ENCODE measurements at places on chromosomes 1 and 21. TPM values are rescaled to one million over a fixed set of nuclear protein-coding genes. Genes with fewer than 3 reads are reported as not detected.
A peak's percentile ranks its signal among the peaks of the same experiment; 100 is the strongest.

CFAP141 gene
- not detected for total RNA-seq

COL16A1 gene
- total RNA-seq, result 23.3 TPM

DNAI4 gene
- 12.0 TPM for total RNA-seq

RGS13 gene
- total RNA-seq, result 0.31 TPM

TMCC2 gene
- total RNA-seq, result 0.27 TPM

SHCBP1L gene
- total RNA-seq, result not detected

CAPN8 gene
- total RNA-seq, result 118 TPM

PGBD2 gene
- 7.5 TPM for total RNA-seq

OPTC gene
- not detected for total RNA-seq

AQP10 gene
- not detected for total RNA-seq

LCK gene
- total RNA-seq, result 4.2 TPM

TMEM50A gene
- total RNA-seq, result 141 TPM

SCAF4 gene
- total RNA-seq, result 33.3 TPM

TMEM183A gene
- 97.1 TPM for total RNA-seq

DNA sequence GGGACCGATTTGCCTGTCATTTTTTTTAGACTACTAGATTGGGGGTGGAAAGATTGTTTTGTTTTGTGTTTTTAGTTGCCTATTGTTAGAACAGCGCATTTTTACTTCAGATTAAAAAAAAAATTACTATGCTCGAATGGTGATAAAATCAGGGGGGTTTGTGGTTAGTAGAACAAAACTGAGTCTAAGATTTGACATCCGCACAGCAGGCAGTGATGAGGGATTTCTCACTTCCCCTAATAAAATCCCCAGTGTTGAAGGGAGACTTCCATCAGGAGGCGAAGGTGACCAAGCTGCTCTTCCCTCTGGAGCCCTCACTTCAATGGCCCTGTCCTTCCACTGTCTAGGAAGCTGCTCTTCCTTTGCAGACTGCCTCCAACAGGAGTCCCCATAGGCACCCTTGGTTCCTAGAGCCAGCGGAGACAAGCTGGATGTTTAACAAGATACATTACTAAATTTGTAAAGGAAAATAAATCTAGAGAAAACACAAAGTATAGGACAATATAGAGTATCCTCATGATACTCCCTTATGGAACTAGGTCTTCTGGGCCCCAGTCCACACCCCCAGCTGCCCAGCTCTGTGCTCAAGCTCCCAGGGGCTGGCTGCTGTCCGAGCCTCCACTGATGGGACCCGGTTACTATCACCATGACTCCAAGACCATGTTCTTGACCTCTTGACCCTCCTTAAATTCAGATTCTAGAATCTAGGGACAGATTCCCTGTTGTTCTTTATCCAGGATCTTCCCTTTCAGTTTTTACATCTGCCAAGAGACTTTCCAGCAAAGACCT, 31.0 kb downstream of the TENT5C start:
- DNase-seq, result no peak

DNA sequence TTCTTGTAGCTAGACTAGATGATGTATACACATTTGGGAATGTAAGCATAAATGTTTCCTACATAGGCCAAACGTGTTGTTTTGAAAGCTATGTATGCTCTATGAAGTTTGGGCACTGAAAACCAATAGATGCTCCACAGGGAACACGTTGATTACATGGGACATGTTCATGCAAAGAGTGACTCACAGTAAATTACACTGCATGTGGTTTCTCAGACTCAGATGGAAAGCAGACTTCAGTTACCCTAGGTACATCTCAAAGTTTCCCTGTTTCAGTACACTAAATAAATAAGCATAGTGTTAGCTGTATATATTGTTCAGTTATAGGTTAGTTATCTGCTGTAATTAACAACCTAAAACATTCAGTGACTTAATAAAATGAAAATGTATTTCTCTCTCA, 301.9 kb upstream of the RUNX1 start:
- no peak for DNase-seq

- DNase-seq, result no peak
Measured at GRCh38 chr1:48592330-48592729, 120.3 kb upstream of the SPATA6 start.

DNA sequence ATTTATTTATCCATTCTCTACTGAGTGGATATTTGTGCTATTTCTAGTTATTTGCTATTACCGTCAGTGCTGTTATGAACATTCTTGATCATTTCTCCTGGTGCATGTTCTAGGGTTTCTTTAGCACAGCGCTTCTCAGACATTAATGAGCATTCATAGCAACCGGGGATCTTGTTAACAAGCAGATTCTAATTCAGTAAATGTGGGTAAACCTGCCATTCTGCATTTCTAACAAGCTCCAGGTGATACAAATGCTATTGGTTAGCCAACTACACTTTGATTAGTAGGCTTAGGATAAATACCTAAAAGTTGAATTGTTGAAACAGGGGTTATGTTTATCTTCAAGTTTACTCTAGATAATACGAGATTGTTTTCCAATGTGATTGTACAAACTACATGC, 3.3 kb upstream of the DBT start:
- DNase-seq, result no peak

DNA sequence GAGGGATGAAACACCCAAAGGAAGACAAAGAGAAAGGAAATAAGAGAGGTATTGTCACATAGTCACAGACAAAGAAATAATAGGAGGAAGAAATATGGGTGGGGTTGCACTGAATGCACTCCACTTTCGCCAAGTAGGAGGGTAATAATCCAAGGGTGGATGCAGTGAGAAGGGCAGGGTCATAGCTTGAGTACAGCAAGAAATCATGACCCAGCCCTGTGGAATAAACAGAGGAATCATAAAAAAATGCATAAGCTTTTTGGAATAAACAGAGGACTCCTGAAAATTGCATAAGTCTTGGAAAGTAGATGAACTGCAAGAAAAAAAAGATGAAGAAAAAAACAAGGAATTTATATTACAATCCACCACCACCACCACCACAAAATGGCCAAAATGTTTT, 53.1 kb upstream of the CD55 start:
- no peak for DNase-seq

- DNase-seq, result no peak
Measured at GRCh38 chr1:57470036-57470435, 46.2 kb upstream of the DAB1 start.

DNA sequence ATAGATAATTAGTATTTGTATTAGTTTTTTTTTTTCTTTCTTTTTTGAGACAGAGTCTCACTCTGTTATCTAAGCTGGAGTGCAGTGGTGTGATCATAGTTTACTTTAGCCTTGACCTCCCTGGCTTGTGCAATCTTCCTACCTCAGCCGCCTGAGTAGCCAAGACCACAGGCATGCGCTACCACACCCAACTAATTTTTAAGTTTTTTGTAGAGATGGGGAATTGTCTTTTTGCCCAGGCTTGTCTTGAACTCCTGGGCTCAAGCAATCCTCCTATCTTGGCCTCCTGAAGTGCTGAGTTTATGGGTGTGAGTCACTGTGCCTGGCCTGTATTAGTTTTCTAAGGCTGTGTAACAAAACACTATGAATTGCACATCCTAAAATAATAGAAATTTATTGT, 58.3 kb downstream of the MSH4 start:
- DNase-seq, result no peak

- DNase-seq, result no peak
Measured at GRCh38 chr1:192524223-192524622, 51.4 kb upstream of the RGS1 start.

GRCh38 chr1:226085675-226086285, 23.3 kb downstream of the H3-3A start:
- DNase-seq, result no peak

DNA sequence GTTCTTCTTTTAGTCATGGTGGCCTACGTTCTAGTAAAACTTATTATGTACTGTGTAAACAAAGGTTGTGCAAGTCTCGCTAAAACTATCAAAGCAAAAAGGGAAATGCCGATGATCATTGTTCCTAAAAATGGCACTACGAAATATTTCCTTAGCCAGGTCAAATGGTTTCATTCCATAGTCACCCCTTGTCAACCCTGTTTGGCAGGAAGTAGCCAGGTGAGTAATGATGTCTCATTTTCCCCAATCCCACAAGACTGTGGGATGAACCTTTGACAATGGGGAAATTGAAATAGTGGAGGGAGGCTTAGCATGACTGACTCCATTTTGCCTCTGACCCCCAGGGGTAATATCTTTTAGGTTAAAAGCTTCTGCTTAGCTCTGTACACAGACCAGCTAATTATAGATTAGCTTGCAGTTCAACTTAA, 5.6 kb upstream of the REN start:
- DNase-seq, result no peak

- no peak for DNase-seq
Measured at GRCh38 chr1:150628766-150629114, 672 bp downstream of the ENSA start.

GRCh38 chr1:244256086-244256676, 195.5 kb downstream of the ADSS2 start:
- DNase-seq, result no peak

GRCh38 chr1:70202173-70202758, 3.1 kb downstream of the LRRC40 start:
- DNase-seq, result no peak

- no peak for DNase-seq
Measured at GRCh38 chr1:33363470-33363861, 42.6 kb upstream of the A3GALT2 start.

DNA sequence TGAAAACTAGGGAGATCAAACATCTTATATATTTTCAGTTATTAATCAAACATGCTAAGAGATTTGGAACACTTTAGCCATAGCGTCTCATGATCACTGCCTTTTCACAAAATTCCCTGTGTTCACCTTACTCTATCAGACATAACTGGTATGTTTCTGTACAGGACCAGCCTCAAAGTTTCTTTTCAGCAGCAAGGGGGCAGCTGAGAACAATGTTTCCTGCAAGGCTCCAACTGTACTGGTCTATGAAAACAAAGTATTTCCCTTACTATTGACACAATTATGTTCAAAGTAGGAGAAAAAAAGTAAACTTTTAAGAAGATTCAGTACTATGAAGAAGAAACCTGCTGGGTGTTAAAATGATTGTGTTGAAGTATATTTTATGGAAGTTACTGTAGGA, 98.5 kb downstream of the ATF6 start:
- DNase-seq, result no peak

DNA sequence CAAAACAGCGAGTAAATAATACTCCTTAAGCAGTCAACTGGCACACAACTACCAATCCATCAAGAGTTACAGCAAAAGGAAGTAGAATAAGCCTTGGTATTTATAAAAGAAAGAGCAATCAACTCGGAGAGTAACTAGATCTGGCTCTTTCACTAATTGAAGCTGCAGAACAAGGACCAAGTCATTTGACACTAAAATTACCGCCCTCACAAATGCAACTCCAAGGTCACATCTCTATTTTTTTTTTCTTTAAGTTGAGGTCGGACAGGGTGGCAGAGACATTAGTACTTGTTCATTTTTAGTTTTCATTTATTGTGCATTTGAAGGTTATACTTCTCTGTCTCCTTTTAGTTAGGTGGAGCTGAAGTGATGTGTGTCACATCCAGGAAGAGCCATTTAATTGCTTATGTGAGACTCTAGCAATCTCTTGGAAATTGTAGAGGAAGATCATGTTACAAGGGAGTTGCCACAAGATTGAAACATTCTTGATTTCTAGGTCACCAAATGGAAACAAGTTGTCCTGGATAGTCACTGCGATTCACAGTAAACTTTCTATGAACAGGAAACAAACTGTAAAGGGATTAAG, 138.1 kb upstream of the ADAMTS5 start:
- DNase-seq, result no peak

GRCh38 chr1:33541966-33542365, 69.5 kb downstream of the ZSCAN20 start:
- no peak for DNase-seq

DNA sequence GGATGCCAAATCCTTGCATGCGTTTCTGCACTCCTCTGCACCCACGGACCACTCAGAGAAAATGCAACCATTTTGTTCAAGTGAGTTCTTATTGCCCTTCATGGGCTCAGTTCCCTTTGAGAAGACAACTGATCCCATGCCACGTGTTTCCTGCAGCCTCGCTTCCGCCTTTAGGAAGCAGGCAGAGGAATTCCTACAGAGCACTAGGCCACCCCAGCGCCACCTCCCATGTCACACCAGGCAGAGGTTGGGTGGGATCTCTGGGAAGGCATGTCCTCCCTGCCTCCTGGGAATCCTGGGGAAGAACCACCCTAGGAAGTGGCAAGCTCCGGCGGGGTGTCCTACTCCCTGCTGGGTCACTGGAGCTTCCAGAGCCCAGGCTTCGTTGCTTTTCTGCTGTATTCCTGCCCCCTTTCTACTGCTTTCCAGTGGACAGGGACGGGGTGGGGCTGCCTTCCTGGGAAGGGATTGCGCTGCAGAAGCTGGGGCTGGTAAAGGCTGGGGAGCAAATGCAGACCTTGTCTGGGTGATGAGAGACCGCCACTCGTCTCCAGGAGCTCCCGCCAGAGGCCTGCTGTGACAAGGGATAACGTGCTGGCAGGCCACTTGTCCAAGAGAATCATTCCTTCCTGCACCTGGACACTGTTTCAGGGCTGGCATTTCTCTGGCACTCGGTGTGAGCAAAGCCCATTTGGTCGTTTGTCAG, 478.2 kb upstream of the VAMP3 start:
- no peak for DNase-seq

- DNase-seq, result no peak
Measured at GRCh38 chr1:19240673-19241538, 10.4 kb downstream of the EMC1 start.

DNA sequence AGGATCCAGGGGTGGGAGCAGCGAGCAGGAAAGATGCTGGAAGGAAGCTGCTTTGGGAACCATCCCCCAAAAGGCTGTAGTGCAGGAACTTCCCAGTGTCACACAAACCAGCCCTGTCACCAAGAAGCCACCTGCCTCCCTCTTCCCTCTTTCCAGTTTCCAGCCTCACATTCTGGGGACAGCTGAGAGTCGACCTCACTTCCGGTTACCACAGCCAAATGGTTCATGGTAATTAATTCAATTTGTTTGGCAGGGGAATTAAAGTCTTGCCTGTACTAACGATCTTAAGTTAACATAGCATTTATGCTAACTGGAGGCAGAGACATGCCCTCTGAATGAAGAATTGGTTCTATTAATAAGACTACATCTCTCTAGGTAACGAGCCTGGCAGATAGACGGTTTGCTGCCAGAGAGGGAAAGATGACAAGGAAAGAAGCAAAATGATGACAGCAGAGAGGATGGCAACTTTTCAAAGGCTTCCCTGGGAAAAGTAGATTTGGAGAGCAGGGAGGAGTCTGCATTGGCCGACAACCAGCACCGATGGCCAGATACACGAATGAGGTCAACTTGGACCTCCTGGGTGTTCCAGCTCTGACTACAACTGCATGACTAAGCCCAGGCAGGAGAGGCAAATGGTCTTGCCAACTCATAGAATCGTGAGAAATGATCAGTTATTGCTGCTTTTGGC, 64.1 kb downstream of the TMCO4 start:
- DNase-seq, result peak; percentile 18

DNA sequence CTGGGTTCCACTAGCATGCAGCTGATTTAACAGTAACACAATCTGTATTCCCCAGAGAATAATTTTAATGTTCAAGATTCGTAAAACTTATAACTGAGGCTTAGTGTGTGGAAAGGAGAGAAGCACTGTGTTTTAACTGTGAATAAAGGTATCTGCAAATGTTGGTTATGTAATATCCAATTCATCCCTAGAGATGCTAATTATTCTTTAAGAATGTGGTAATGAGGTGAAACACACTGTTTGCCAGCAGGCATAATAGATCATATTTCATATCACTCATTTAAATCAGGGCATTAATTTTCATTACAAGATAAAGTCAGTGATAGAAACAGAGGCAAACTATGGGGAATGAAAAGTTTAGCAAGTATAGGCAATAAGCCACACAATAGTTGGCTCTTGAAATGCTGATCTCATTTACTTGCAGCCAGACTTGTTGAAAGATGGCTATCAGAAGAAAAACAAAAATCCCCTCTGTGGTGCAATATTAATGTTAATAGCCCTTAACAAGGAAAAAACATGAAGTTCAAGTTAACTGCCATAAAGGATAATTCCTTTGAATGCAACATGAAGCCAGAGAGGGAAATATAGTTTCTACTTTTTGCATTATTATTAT, 33.4 kb downstream of the HMCN1 start:
- DNase-seq, result no peak

Data from left colon (tissue), 2 donors.